RWPE2 (cell line): ENCODE measurements at places on chromosomes 3 and 15.

GRCh38 chr3:27287052-27287451 lies 82.1 kb downstream of the NEK10 start:
- no peak for DNase-seq

DNA sequence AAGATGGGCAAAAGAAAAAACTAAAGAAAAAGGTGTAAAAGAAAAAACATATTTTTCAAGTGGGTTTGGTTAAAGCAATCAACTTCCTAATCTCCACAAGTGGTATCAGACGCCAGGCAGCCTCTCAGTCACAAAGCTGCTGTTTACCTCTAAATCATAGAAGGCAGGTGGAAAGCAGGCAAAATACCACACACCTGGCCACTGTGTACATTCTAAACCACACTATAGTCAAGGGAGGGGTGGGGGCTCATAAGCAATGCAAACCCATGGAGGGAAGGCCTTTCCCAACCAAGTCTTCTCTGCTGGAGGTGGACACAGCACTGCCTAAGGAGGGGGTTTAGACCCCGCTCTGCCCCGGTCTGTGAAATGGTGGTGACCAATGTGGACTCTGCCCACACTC lies 50.4 kb downstream of the MCF2L2 start:
- no peak for DNase-seq

DNA sequence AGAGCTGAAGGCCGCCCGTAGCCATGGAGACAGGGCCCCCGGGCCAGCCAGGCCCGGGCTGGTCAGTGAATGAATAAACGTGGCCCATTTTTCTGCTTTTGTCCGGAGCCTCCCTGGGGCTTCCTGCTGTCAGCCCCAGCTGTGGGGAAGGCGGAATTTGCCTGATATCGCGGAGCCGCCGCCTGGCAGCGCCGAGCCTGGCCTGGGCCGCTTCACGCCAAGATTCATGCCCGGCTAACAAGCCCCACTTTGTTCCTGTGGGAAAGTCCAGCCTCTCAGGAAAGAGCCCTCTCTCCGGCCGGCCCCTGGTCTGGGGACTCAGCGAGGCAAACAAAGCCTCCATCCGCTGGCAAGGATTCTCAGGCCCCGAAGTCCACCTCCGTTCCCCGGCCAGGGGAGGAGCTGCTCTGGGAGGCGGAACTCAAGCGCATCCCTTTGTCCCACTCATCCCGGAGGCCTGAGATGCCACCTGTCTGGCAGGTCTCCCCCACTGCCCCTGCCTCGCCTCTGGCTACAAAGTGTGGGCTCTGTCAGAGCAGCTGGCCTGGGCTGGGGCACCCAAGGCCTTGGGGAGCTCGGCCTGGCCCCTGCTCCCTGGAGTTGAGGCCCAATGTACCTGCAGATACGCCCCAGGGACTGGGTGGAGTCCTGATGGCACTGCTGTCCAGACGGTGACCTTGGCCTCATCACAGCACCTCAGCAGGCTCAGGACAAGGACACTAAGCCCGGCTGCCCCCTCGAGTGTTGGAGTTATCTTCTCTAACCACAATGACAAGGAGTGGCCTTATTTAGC lies 51.6 kb upstream of the SLC6A11 start:
- DNase-seq: peak; percentile 48

DNA sequence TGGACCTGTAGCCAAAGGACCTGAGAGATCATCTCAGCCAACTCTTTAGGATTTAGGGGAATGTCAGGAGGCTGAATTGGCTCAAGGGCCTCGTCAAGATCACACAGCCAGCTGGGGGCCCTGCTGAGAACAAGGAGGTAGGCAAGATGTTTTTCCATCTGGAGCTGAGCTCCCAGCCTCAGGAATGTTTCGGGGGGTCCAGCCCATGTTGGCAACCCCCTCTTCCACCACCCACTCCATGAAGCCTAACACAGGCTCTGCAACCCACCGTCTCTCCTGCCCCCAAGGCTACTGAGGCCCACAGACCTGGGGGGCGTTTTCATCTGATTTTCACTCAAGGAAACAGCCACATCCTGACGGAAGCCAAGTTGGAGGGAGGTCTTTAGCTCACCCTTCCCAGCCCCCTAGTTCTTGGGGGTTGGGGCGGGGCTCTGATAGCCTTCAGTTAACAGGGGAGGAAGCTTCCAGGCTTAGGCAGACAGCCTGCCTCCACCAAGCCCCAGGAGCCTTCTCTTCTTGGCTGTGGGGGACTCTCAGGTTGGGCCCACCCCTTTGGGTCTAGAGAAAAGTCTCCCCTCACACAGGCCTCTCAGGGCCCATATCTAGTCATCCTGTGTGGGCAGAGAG lies 48.8 kb downstream of the EPHB3 start:
- DNase-seq: no peak

DNA sequence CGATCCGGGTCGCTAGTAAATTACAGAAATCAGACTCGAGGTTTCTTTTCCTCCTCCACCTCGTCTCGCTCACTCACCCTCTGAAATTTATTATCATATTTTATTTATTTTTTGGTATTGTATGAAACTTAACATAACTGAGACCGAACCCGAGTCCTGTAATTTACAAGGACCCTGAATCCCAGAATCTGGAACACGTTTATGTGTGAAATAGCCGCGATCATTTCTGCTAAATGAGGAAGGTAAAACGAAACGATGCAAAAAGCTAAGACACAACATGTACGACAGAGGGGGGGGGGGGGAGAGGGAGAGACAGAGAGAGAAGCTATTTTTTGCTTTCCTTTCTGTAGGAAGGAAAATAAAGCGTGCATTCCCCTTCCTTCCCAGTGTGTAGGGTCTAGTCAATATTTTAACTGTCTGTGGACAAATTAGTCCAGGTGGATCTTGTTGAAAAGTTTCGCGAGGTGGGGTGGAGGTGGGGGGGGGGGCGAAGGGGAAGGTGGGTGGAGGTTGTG lies 1.6 kb downstream of the BBX start:
- DNase-seq: no peak

GRCh38 chr15:76168237-76168984 lies 108.6 kb downstream of the TMEM266 start:
- DNase-seq: no peak

- no peak for DNase-seq
Observed at GRCh38 chr3:124258057-124258500, 266.2 kb upstream of the ROPN1 start.

DNA sequence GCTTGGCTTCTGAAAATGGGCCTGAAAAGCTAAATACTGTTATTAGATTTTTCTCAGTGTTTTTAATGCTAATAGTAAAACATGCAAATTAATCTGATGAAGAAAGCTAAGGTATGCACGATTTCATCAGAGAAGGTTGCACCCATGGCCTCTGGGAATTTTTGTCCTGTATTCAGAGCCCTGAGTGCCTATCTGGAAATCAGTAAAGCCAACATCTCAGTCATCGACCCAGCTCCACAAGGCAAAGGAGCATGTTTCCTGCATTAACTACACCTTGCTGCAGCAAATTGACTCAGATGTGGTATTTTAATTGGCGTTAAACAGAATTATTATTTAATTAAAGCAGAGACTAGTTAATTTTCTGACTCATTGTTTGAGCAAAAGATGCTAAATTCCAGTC lies 49.0 kb upstream of the TP63 start:
- no peak for DNase-seq

DNA sequence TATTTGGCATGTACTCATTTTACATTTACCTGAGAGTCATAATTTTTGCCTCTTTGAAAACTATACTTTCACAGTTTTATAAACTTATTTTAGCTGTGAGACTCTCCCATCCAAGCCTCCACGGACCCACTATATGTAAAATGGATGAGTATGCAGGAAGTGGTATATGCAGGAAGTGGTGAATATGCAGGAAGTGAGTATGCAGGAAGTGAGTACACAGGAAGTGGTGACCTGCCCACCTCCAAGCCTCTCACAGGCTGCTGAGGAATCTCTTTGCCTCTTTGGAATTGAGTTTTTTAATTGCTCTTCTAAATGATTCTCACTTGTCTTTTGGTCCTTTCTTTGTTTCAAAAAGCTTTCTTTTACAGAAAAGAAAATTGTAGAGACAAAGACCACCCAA lies 85.2 kb downstream of the KBTBD8 start:
- no peak for DNase-seq

DNA sequence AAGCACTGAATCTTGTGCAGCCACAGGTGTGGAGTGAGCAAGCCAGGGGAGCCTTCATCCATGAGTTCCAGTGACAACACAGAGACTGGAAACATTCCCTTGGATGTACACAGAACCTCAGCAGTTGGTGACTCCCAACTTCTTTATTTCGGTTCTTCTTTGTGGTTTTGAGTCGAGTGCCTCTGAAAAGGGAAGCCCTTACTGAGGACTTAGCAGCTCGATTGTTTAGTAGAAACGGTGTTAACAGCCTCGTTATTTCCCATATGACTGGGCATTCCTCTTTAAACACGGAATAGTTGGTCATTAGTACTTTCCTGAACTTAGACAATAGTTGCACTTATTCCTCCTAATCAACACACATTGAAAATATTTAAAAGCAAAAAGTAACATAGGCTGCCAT lies 7.7 kb downstream of the SLCO3A1 start:
- DNase-seq: no peak

DNA sequence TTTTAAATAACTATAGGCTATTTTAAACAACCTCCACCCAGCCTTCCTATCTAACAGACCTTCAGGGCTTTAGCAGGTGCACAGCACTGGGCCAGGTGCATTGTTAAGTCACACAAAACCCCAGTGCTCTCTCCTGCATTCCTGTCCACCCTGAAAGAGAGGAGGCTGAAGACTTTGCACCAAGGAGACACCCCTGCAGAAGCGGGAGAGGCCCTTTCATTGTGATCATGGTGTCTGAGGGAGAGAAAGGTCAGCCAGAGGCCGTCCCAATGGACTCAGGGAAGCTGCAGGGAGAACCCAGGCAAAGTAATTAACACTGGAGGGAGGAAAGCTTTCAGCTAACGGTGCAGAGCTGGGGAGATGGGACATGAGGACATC lies 5.2 kb downstream of the LRIG1 start:
- DNase-seq: no peak

GRCh38 chr3:71064291-71064955 lies 519.1 kb downstream of the FOXP1 start:
- DNase-seq: no peak

GRCh38 chr3:11154036-11154952 lies at the start of gene HRH1:
TSS of gene HRH1 (plus strand) at chr3:11154493. CDS start at chr3:11259038, 104,545 bp downstream.
- DNase-seq: no peak

- DNase-seq: no peak
Observed at GRCh38 chr3:197510642-197511018, 45.1 kb downstream of the BDH1 start.

- no peak for DNase-seq
Observed at GRCh38 chr3:5122741-5123706, 932 bp downstream of the ARL8B start.

- no peak for DNase-seq
Observed at GRCh38 chr15:34064438-34064837, 25.4 kb upstream of the AVEN start.

- DNase-seq: no peak
Observed at GRCh38 chr3:37993067-37993455, 2.5 kb downstream of the VILL start.

- no peak for DNase-seq
Observed at GRCh38 chr15:49865925-49866757, 245.3 kb downstream of the DTWD1 start.
